BJ (cell line): ENCODE measurements at places on chromosomes 2 and 18.

GRCh38 chr2:191081411-191082155, 67.6 kb upstream of the STAT1 start:
- no peak for DNase-seq

DNA sequence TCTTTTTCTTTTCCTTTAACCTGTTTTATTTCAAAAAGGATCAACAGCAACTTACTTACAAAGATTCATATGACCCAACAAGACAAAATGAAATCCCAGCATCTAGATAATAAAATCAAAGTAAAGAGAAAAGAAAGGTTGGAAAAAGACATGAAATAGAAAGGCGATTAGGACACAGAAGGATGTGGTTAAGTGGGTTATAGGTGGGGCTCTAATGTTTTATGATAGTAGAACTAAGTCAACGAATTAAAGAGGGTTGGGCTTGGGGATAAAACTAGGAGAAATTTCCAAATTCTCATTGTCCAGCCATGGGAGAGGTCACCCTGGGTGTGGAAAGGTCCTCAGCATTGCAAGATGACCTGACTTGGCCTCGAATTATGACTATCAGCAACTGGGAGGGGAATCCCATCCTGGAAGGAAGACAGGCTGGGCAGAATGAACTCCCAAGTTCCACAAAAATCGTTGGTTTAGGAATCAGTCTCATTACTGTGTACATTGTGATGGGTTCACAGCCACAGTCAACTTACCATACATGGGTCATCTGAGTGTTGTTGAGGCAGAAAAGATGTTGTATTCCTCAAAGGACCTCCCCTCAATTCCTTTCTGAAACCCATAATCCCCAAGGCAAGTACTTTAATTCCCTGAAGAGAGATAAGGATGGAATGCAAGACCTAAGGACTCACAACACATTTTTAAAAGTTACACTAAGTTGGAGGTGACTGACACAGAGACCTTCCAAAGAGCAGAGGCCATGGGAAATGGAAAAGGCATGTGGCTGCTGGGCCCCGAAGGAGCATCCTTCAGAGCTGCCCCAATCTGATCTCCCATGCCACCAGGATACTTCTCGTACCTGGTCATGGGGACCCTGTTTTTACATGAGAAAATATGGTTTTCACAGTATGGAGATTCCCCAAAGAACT, 167.6 kb downstream of the UXS1 start:
- no peak for DNase-seq

- DNase-seq, result no peak
Measured at GRCh38 chr18:42743373-42744138, 371.9 kb downstream of the RIT2 start.

DNA sequence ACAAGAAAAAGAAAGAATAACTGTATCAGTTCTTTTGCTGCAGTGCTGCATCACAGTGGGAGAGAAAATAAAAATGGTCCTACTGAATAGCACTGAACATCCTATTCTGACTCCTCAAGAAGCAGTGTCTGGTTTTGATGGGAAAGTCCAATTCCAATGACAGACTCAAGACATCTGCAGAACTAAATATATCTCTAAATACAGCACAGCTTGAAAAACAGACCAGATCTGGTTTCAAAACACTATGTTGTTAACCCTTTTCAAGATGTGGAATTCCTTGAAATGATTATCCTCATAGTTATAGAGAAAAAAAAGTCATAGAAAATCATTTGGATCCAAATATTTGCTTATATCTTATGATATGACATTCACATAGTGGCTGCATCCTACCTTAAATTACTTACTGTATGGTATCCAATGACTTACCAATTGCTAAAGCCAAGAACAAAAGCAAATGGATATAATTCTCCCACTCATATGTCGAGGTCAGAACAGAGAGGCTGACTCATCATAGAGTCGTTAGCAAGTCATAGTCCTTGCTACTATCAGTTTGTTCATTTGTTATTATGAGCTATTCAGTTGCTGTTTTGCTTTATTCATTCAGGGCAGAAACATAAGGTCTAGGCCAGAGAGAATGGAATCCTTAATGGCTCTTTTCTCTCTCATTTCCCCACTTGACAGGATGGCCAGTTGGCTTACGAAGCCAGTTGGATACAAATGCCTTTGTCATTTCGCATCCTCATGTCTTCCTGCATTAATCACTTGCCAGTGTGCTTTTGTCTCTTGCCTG, 62.5 kb upstream of the ACVR2A start:
- no peak for DNase-seq

DNA sequence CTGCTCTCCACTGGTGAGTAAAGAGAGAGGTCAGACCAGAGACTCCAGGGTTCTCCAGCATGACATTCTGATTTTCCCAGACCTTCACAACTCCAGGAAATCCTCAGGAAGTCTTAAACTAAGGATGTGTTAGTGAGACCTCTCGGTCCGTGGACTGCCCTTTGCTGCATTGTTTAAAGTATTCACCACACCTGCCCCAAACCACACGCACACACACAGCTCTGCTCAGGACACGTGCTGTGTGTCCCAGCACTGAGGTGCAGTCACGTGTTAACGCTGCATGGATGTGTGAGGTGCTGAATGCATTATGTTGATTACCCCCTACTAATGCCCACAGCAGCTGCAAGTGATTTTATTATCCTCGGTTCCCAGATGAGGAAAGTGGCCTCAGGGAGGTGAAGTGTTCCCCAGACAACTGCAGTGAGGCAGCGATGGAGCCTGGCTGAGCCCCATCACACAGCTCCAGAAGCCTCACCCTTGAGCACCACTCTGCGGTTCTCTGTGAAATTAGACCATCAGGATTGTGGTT, 68.4 kb downstream of the TRAPPC12 start:
- DNase-seq, result no peak

- no peak for DNase-seq
Measured at GRCh38 chr2:203871371-203871983, 3.9 kb downstream of the CTLA4 start.

- no peak for DNase-seq
Measured at GRCh38 chr2:20632446-20632990, 18.4 kb downstream of the HS1BP3 start.

DNA sequence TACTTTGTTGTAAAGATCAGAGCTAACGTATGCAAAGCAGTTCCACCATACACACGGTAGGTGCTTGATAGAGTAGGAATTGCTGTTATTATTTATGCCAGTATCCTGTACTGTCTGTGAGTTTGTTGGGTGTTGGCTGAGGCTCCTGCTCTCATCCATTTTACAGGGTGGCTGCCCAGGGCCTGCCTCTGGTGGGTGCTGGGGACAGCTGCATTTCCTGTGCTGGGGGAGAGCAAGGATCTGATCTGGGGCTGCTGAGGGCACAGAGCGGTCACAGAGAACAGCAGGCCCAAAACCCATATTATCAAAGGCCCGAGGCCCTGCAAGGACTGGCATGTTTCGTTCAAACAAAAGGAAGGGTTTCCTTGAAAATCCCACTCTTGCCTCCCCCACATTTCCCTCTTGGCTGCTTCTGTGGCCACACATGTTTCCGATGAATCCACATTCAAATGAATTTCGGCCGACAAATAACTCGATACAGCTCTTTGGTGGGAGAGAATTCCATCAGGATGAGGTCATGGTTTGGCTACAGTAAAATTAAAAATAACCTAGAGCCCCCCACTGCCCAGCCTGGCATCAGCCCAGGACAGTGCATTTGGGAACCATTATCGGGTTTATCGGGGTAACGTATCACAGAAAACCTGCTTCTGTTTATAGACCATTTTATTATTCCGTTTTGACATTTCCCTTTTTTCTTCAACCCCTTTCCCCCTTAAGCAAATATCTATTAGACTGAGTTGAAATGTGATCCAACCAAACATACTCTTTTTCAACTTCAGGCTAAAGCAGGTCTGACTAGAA, 143.4 kb downstream of the CYRIA start:
- no peak for DNase-seq
